Esophagus squamous epithelium (tissue), 5 donors: ENCODE measurements at places on chromosomes 4 and X.

DNA sequence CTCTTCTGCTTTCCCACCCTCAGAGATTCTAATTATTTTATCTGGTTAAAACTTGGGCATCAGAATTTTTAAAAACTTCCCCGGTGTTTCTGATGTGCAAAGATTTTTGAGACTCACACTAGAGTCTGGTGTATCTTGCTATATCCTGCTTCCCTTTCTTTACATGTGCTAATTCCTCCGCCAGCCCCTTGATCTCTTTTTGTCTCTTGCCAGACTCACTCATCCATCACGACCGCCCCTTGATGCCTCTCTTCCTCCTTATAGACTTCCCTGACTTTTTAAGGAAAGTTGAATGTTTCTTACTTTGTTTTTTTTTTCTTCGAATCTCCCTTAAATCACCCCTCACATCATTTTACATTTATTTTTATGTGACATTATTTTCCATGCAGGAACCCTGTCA is 274.9 kb upstream of the PITX2 start:
- no peaks in the 10 kb centered on the region for H3K36me3 ChIP-seq
- H3K27me3 ChIP-seq: no peaks in the 10 kb centered on the region
- no peaks in the 10 kb centered on the region for H3K4me1 ChIP-seq
- H3K27ac ChIP-seq: no peak overlapping the region
- no peak for DNase-seq

GRCh38 chr4:128517096-128517738 is 229.6 kb upstream of the PGRMC2 start:
- no peaks in the 10 kb centered on the region for H3K27me3 ChIP-seq
- H3K27ac ChIP-seq: peak overlapping the region; percentile 53
- H3K4me3 ChIP-seq: no peak overlapping the region

- H3K27me3 ChIP-seq: no peaks in the 10 kb centered on the region
- DNase-seq: no peak
- H3K4me3 ChIP-seq: no peak overlapping the region
- H3K27ac ChIP-seq: no peak overlapping the region
Observed at GRCh38 chr4:113637363-113637762, 124.2 kb downstream of the CAMK2D start.

DNA sequence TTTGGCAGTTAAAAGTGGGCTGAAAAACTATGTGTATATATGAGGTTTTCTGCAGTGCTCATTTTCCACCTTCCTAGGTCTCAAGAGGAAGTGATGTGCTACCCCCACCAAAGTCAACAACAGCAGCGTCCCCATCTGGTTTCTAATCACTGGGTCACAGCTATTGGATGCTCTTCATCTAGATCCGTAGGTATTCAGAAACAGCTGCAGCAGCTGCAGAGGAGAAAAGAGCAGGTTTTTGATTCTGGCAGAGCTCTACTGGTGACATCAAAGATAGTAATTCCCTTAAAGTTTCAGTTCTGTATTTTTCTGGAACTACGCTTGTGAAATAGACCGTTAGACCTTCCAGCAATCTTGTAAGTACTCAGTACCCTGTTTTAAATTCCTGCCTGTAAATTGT is 5.8 kb upstream of the GUCY2F start:
- H3K4me1 ChIP-seq: no peaks in the 10 kb centered on the region
- no peak overlapping the region for H3K27ac ChIP-seq
- H3K4me3 ChIP-seq: no peak overlapping the region
- no peak for DNase-seq
- H3K36me3 ChIP-seq: no peaks in the 10 kb centered on the region

- H3K36me3 ChIP-seq: no peaks in the 10 kb centered on the region
- H3K4me3 ChIP-seq: no peak overlapping the region
- H3K27me3 ChIP-seq: no peaks in the 10 kb centered on the region
- H3K27ac ChIP-seq: no peak overlapping the region
- no peak for DNase-seq
- H3K4me1 ChIP-seq: no peaks in the 10 kb centered on the region
Observed at GRCh38 chr4:178339769-178340168, 897.5 kb upstream of the AGA start.

DNA sequence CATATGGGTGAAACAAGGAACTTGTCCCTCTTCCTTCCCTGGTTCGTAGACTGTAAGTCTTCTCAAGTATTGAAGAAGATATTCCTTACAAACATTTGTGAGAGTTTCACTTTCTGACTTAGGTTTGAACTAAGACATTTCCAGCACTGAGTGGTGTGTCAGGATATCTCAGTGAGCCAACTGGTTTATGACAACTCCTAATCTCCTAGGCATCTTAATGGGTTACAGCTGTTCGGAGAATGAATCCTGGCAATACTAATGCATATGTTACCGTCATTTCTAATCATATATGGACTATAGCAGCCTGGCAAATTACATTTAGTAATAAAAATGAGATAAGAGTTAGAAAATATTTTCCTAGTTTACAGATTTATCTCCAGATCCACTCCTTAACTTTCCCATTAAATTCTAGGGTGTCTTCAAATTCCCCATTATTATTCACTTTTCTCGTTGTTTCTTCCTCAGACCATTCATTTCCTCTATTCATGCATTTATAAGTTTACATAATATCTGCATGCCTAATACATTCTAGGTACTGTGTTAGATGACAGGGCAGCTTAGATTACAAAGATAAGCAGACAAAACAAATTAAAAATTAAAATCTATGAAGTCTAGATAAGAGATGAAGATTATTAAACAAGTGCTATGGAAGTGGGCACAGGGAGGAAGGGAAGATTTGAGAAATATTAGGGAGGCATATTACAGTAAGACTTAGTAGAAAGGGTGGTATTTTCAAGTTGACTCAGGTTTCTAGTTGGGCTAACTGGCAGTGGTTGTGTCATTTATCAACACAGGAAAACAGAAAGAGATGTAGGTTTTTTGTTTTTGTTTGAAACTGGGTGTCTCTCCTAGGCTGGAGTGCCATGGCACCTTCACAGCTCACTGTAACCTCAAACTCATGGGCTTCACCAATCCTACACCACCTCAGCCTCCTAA is 173.9 kb downstream of the WDFY3 start:
- H3K4me1 ChIP-seq: no peaks in the 10 kb centered on the region
- no peak overlapping the region for H3K4me3 ChIP-seq
- no peak for DNase-seq
- H3K27ac ChIP-seq: no peak overlapping the region

DNA sequence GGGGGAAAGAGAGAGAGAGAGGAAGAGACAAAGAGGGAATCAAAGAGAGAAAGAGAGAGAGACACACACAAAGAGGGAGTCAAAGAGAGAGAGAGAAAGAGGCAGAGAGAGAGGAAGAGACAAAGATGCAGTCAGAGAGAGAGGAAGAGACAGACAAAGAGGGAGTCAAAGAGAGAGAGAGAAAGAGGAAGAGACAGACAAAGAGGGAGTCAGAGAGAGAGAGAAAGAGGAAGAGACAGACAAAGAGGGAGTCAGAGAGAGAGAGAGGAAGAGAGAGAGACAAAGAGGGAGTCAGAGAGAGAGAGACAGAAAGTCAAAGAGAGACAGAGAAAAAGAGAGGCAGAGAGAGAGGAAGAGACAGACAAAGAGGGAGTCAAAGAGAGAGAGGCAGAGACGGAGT is 45.5 kb downstream of the MAGEA9 start:
- peaks cover 37% of the 10 kb centered on the region for H3K4me1 ChIP-seq
- DNase-seq: no peak
- H3K4me3 ChIP-seq: no peak overlapping the region
- H3K36me3 ChIP-seq: no peaks in the 10 kb centered on the region
- no peak overlapping the region for H3K27ac ChIP-seq

- H3K36me3 ChIP-seq: no peaks in the 10 kb centered on the region
- no peaks in the 10 kb centered on the region for H3K27me3 ChIP-seq
- no peak overlapping the region for H3K4me3 ChIP-seq
- H3K27ac ChIP-seq: no peak overlapping the region
- DNase-seq: no peak
Observed at GRCh38 chr4:86916392-86916791, 18.4 kb upstream of the AFF1 start.

DNA sequence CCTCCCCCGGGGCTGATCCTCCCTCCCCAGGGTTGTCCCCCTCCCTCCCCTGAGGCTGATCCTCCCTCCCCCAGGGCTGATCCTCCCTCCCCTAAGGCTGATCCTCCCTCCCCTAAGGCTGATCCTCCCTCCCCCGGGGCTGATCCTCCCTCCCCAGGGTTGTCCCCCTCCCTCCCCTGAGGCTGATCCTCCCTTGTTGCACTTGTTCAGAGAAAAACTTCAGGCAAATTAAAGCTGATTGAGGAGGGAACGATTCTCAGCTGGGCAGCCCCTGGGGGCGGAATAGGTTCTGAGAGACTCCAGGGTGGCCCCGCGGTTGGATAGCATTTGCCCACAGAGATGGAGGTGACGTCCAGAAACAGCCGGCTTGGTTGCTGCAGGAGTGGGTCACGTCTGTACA is 110.7 kb upstream of the ADRA2C start:
- H3K4me3 ChIP-seq: no peak overlapping the region
- no peak overlapping the region for H3K27ac ChIP-seq
- no peaks in the 10 kb centered on the region for H3K27me3 ChIP-seq
- no peaks in the 10 kb centered on the region for H3K4me1 ChIP-seq

DNA sequence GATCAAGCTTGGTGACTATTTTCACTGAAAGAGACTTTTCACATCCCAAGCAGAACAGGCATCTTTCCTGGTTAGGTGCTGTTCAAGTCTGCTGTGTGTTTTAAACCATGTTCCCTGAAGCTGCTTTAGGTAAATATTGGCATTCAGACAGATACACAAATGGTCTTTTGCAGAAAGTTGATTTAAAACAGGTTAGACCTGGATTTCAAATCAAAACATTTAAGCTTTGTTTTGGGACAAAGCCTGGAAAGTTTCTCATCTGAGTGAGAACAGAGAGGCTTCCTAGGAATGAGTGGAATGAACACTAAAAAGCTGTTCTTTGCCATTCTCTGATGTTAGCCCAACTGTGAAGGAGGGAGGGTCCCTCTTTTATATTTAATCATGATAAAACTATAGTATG is 10.1 kb downstream of the ANXA3 start:
- H3K27ac ChIP-seq: no peak overlapping the region
- H3K27me3 ChIP-seq: no peaks in the 10 kb centered on the region
- DNase-seq: no peak
- H3K4me3 ChIP-seq: no peak overlapping the region
- no peaks in the 10 kb centered on the region for H3K4me1 ChIP-seq
- no peaks in the 10 kb centered on the region for H3K36me3 ChIP-seq

GRCh38 chrX:121987163-121987562 is 939.8 kb downstream of the GLUD2 start:
- no peaks in the 10 kb centered on the region for H3K36me3 ChIP-seq
- H3K27ac ChIP-seq: no peak overlapping the region
- H3K4me3 ChIP-seq: no peak overlapping the region
- H3K4me1 ChIP-seq: no peaks in the 10 kb centered on the region
- no peaks in the 10 kb centered on the region for H3K27me3 ChIP-seq

DNA sequence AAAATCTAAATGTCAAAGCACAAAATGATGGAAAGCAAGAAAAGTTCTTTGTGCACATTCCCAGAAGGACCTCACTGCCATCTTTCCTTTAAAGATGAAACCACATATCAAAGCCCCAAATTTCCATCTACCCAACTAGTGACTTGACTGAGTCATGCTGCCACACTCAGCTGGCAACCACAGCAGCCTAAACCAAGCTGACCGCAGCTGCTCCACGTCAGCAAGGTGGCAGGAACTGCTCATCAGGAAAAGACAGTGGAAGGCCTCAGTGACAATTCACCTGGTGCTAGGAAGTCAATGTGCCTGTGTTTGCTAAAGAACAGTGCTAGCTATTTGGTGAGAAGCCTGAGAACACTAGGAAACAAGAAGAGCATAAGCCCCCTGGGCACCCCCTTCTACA is 26.1 kb downstream of the ACOX3 start:
- H3K27ac ChIP-seq: no peak overlapping the region
- peaks cover under 1% of the 10 kb centered on the region for H3K4me1 ChIP-seq
- peaks cover 18% of the 10 kb centered on the region for H3K36me3 ChIP-seq
- no peak overlapping the region for H3K4me3 ChIP-seq
- no peak for DNase-seq

DNA sequence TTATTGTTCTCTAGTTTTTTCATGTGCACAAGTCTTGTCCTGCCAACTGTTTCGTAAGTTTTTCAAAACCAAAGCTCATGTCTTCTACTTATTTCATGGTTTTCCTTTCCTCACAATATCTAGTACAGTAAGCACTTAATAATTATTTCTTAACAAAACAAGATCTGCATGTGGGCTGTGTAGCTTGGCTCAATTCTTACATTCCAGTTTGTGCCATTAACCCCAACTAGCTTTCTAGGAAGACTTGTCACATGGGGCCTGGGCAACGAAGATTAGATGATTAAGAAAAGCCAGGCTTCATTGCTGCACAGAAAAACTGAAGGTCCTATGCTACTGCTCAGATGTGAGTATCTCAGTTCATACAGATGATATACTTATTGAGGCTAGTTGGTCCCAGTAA is 155.3 kb upstream of the TEX13A start:
- H3K27me3 ChIP-seq: no peaks in the 10 kb centered on the region
- H3K27ac ChIP-seq: no peak overlapping the region
- DNase-seq: no peak
- no peak overlapping the region for H3K4me3 ChIP-seq
- H3K4me1 ChIP-seq: no peaks in the 10 kb centered on the region

DNA sequence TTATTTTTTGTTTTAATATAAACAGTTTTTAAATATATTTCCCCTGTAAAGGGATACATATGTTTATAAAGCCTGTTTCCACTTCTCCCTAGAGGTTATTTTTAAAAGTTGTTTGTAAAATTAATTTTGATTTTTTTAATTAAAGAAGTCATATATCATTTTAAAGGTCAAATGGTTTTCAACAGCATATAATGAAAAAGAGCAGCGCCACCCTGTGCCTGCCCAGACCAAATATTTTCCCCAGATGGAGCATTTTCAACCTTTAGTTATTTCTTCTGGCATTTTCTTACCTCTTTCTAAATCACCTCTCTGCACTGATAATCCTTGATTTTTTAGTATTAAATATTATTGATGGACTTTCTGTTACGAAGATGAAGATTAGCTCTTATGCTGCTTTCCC is 21.0 kb downstream of the MSX1 start:
- no peaks in the 10 kb centered on the region for H3K4me1 ChIP-seq
- H3K27ac ChIP-seq: no peak overlapping the region
- no peak for DNase-seq
- no peak overlapping the region for H3K4me3 ChIP-seq
- no peaks in the 10 kb centered on the region for H3K36me3 ChIP-seq
